ENCODE measurements at places on chromosomes 3 and 15.

- DNase-seq, result no peak
Measured at GRCh38 chr3:76940181-76940770, 99.6 kb upstream of the ROBO2 start.

GRCh38 chr3:48456456-48456855 is 9.9 kb downstream of the ATRIP start:
- DNase-seq, result no peak

GRCh38 chr3:73298243-73299183 is 237.1 kb downstream of the EBLN2 start:
- DNase-seq, result no peak

- no peak for DNase-seq
Measured at GRCh38 chr3:145899241-145899640, 261.7 kb downstream of the PLOD2 start.

GRCh38 chr15:63086271-63086670 is 35.4 kb upstream of the LACTB start:
- DNase-seq, result no peak
